ENCODE measurements at places on chromosomes 5 and 9. TPM values are rescaled to one million over a fixed set of nuclear protein-coding genes. Genes with fewer than 3 reads are reported as not detected.

Gene NEURL1B
- polyA plus RNA-seq = not detected

Gene LCN2
- 1.2 TPM for polyA plus RNA-seq

Gene FST
- polyA plus RNA-seq = not detected

Gene ADRB2
- polyA plus RNA-seq = 4.0 TPM

Gene HEXB
- polyA plus RNA-seq = 82.3 TPM

DNA sequence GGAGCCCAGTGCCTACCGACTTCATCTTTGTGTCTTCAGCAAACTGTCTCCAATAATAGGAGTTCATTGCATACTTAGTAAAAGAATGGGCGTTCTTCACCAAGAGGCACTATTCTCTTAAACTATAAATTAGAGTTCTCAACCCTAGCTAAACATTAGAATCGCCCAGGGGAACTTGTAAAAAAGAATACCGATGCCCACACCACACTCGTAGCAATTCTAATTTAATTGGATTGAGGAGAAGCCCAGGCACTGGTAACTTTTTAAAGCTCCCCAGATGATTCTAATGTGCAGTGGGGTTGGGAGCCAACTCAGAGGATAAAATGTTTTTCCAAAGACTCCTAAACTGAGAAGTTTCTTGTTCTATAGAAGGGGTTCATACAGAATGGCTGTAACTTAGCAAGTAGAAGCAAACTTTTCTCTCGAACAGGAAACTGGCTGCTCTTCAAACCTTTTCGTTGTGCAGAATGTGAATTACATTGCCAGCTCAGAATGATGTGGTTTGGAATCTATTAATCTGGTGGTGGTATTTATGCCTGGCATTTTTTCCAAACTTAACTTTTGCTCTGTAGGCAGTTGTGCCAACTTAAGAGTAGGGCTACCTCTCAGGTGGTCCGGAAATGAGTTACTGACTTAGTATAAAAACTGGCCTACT lies 26.4 kb upstream of the NFIB start:
- DNase-seq = no peak
- H3K4me3 ChIP-seq = no peak overlapping the region
- no peaks in the 10 kb centered on the region for H3K4me1 ChIP-seq
- no peak overlapping the region for H3K27ac ChIP-seq
- H3K36me3 ChIP-seq = no peaks in the 10 kb centered on the region
- H3K27me3 ChIP-seq = peaks cover 11% of the 10 kb centered on the region

GRCh38 chr9:88975966-88976889 lies 15.0 kb upstream of the S1PR3 start:
- H3K4me3 ChIP-seq = no peak overlapping the region
- no peak overlapping the region for H3K27ac ChIP-seq
- no peaks in the 10 kb centered on the region for H3K36me3 ChIP-seq
- no peaks in the 10 kb centered on the region for H3K4me1 ChIP-seq

DNA sequence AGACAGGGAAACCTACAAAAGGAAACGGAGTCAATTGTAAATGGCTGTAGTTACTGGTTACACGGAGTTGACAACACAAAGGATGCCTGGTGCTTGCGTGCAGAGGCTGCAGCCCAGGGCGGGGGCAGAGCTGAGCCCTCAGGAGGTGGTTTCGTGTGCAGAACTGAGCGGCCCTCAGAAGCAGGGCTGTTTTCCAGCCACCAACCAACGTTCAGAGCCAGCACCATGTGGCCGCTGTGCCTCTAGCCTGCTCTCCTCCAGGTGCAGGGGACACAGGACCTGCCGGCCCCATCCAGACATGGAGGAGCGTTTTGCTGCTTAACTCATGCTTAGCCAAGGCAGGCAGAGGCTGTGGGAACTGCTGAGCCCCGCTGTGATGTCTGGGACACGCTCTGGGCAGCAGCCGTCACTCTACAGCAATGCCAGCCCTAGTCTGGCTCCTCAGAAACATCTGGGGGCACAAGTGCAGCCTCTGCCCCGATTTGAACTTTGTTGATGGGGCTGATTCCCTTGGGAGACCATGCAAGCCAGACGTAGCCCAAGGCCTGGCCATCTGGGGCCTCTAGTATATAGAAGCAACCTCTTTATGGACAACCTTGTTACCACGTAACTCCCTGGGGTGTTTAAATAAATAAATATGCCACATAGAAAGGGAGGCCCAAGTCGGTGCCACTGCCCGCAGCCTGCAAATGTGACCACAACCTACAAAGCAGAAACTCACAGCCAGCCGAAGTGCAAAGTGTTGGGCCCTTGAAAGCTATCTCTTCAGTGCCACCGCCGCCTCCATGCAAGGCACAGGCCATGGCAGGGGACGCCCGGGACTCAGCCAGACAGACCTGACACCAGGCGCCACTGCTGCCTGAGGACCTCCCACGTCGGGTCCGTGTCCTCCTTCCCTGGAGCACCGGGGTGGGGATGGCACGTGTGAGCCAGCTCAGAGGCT lies 42.1 kb downstream of the NKD2 start:
- no peaks in the 10 kb centered on the region for H3K27me3 ChIP-seq
- DNase-seq = no peak
- H3K4me1 ChIP-seq = peaks cover 1% of the 10 kb centered on the region
- H3K27ac ChIP-seq = peak overlapping the region; percentile 28

- no peaks in the 10 kb centered on the region for H3K27me3 ChIP-seq
- DNase-seq = no peak
- H3K4me1 ChIP-seq = no peaks in the 10 kb centered on the region
- H3K36me3 ChIP-seq = no peaks in the 10 kb centered on the region
- no peak overlapping the region for H3K27ac ChIP-seq
- no peak overlapping the region for H3K4me3 ChIP-seq
These were observed 76.9 kb downstream of the LIX1 start for GRCh38 chr5:97065475-97065874.

DNA sequence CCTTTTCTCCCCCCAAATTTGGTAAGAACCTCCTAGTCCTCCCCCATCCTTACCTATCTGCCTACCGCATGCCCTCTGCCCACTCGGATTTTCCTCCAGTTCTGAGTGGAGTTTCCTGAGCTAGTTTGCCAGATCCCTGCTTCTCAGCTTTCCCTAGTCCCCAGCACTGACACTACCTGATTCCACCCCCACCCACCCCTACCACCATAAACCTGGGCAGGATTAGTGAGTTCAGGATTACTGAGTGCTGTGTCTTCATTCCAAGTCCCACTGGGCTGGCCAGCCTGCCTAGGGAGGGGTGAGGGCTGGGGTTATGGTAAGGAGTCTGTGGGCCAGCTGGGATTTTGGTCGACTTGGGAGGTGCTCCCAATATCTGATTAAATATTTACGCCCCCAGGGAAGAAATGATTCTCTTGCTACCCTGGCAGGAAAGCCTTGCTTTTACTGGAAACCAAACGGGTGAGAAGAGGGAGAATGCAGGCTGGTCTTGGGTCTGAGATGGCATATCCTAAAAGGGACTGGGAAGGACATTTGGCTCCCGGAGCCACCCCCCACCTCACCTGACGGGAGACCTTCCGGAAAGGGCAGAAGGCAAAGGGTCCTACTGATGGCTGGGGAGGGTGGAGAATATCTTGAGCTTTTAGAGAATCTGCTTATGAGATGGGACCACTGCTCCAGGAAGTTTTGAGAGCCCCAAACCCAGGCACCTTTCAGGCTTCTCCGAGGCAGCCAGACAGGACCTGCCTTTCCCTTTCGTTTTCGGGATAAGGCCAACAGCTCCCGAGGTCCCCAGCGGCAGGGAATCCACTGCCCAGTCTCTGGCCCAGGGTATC lies 3.7 kb downstream of the PITX1 start:
- H3K4me3 ChIP-seq = peak overlapping the region; percentile 68
- peaks cover 91% of the 10 kb centered on the region for H3K27me3 ChIP-seq
- H3K27ac ChIP-seq = no peak overlapping the region
- H3K36me3 ChIP-seq = peaks cover 31% of the 10 kb centered on the region
- no peak for DNase-seq

DNA sequence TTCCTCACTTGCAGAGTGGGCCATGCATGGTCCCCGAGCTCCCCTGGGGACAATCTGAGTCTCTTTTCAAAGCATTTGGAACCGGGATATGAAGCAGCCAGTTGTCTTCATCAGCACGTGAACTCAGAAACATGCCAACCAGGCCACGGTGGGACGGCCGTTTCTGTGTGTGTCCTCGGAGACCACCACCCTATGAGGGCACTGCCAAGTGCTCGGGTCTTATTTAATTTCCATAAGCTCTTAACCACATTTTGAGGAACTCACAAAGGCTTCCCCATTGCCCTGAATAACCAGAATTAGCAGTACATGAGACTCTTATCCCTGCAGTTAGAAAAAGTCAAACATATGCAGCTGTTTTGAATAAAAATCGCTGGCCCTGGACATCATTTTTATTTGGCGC lies 60.1 kb downstream of the OTULIN start:
- no peaks in the 10 kb centered on the region for H3K36me3 ChIP-seq
- no peaks in the 10 kb centered on the region for H3K4me1 ChIP-seq
- no peak for DNase-seq
- no peak overlapping the region for H3K27ac ChIP-seq
- no peak overlapping the region for H3K4me3 ChIP-seq

- DNase-seq = peak; percentile 65
- no peaks in the 10 kb centered on the region for H3K36me3 ChIP-seq
- H3K27me3 ChIP-seq = no peaks in the 10 kb centered on the region
These were observed 81.7 kb upstream of the ZBTB43 start for GRCh38 chr9:126722922-126723806.

- no peak for DNase-seq
- H3K4me1 ChIP-seq = no peaks in the 10 kb centered on the region
- H3K27ac ChIP-seq = no peak overlapping the region
These were observed 349.2 kb upstream of the RORB start for GRCh38 chr9:74147906-74148305.

- no peak overlapping the region for H3K4me3 ChIP-seq
- no peak for DNase-seq
- H3K4me1 ChIP-seq = no peaks in the 10 kb centered on the region
These were observed 60.3 kb downstream of the CDKN2A start for GRCh38 chr9:21933865-21934264.

- no peak for DNase-seq
- H3K27me3 ChIP-seq = peaks cover 42% of the 10 kb centered on the region
- no peak overlapping the region for H3K4me3 ChIP-seq
- no peaks in the 10 kb centered on the region for H3K4me1 ChIP-seq
- no peak overlapping the region for H3K27ac ChIP-seq
- no peaks in the 10 kb centered on the region for H3K36me3 ChIP-seq
These were observed 250.1 kb downstream of the CEMIP2 start for GRCh38 chr9:71518045-71518827.

GRCh38 chr5:134530301-134531077 lies 5.0 kb downstream of the JADE2 start:
- DNase-seq = no peak
- H3K27me3 ChIP-seq = no peaks in the 10 kb centered on the region
- H3K4me1 ChIP-seq = peaks cover 80% of the 10 kb centered on the region
- H3K27ac ChIP-seq = peak overlapping the region; percentile 44

DNA sequence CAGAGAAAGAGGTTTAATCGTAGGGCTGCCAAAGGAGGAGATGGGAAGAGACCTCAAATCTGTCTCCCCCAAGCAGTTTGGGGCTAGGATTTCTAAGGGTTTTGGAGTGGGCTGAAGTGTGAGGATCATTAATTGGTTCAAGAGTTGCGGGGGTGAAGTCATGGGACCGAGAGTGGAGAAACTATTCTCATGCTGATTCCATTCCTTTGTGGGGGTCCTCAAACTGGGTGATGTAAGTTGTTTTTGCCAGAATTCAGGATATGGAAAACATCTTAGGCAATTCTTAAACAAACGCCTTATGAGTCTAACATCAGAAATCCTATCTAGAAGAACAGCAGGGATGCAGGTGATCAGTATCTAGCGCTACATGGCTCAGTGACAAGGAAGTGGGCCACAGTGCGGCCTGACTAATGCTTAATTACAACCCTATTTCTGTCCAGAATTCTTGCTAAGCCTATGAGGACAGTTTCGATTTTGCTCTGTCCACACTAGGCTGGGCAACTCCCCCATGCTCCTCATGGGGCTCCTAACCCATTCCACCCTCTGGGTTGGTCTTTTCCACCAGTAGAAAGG lies 27.7 kb upstream of the TRIO start:
- no peaks in the 10 kb centered on the region for H3K36me3 ChIP-seq
- peaks cover 8% of the 10 kb centered on the region for H3K27me3 ChIP-seq
- no peak for DNase-seq
- H3K4me3 ChIP-seq = no peak overlapping the region
